ENCODE measurements at places on chromosomes 3 and 15.

DNA sequence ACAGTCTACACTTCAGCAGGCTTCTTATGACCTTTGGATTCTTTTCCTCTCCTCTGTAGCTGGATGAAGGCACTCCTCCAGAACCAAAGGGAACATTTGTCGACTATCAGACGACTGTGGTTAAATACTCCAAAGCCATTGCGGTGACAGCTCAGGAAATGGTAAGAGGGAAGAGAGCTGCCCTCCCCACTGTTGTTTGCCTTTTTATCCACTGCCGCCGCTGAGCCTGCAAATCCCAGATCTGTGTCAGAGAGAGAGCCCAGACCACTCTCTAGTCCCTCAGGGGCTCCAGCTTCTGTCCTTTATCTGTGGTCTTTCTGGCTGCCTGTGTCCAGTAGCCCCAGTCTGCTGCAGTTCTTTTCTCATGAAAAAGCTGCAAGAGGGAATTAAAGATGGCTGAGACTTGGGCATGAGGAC is 261.5 kb upstream of the TPM1 start:
- no peak for DNase-seq

DNA sequence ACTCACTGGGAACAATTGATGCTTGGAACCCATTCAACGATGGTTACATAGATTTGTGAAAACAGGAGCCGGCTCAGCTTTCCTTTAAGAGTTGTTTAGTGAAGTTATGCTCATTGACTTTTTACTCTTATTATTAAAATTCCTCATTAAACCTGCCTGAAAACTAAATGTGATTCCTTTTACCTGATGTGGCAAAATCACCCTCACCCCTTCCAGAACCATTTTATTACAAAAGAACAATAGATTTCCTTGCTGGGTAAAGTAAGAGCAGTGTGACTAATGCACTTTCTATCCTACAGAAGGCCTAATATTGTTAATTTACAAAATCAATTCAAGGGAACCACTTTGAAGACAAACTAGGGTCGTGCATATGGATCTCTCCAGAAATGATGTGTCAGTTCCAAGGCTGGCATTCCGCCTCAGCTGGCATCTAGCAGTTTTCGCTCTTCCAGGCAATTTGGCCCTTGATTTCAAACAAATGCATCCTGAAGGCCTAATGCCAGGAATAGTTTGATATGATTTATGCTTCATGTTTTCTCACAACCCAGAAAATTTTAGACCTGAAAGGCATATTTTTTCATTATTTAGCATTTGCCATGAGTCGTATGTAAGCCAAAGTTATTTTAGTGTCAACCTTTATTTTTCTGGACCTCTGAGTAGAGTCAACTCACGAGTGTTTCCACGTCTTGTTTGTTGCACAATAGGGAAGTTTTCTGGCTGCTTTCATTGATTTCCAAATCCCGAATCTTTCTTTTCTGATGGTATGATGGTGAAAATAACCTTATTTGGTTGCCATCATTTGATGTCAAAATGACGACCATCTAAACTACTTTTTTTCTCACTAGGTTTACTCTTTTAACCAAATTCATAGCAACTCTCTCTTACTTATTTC is 447.8 kb downstream of the MECOM start:
- no peak for DNase-seq

DNA sequence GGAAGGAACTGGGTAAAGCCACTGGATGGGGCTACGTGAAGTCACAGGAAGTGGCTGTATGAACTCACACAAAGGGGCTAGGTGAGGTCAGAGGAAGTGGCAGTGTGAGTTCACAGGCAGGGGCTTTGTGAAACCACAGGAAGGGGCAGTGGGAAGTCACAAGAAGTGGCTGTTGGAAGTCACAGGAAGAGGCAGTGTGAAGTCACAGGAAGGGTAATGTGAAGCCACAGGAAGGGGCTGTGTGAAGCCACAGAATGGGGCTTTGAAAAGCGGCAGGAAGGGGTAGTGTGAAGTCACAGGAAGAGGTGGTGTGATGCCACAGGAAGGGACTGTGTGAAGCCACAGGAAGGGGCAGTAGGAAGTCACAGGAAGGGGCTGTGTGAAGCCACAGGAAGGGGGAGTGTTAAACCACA is 34.6 kb downstream of the GASK1A start:
- DNase-seq, result no peak

GRCh38 chr15:56735589-56735988 is 2.3 kb upstream of the ZNF280D start:
- no peak for DNase-seq

GRCh38 chr3:157921811-157922210 is 184.4 kb downstream of the SHOX2 start:
- no peak for DNase-seq

- no peak for DNase-seq
Observed at GRCh38 chr15:28933710-28934445, 48.1 kb downstream of the APBA2 start.

DNA sequence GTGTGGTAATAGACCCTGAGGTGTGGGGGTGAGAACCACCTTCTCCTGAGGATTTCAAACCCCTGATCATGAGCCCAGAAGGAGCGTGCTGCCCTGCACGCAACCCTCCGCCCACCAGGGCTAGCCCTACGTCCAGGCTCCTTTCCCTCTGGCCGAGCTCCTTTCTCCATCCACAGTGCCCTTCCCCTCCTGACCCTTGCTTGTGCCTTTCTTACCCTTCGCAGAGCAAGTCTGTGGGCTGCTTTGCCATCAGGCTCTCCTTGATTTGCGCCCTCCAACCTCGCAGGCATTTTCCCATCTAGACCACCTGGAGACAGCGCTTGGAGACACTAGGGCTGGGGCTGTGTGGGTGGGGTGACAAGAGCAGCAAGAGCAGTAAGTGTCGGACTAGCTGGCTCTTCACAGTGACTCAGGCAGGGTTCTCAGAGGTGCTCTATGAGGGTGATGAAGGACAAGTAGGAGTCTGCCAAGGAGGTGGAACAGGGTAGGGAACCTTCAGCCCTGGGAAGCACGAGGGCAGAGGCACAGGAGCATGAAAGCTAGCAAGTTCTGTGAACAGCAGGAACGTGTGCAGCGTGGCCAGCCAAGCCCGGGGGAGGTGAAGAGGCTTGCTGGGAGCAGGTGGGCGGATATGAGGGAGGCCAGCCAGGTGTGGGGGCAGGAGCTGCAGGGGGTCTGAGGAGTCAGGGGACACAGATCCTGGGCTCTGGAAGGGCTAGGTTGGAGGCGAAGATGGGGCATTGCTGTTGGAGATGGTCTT is 2.5 kb upstream of the SLC38A3 start:
- no peak for DNase-seq

- DNase-seq, result no peak
Observed at GRCh38 chr15:80820092-80820491, 40.9 kb downstream of the CEMIP start.
